ENCODE measurements at places on chromosomes 4 and X. TPM values are rescaled to one million over a fixed set of nuclear protein-coding genes. Genes with fewer than 3 reads are reported as not detected.

The GUCY1B1 gene
- 18.0 TPM for total RNA-seq

The EMCN gene
- total RNA-seq = 27.5 TPM

The GALNTL6 gene
- total RNA-seq = 0.29 TPM

The RAB9A gene
- 41.0 TPM for total RNA-seq

DNA sequence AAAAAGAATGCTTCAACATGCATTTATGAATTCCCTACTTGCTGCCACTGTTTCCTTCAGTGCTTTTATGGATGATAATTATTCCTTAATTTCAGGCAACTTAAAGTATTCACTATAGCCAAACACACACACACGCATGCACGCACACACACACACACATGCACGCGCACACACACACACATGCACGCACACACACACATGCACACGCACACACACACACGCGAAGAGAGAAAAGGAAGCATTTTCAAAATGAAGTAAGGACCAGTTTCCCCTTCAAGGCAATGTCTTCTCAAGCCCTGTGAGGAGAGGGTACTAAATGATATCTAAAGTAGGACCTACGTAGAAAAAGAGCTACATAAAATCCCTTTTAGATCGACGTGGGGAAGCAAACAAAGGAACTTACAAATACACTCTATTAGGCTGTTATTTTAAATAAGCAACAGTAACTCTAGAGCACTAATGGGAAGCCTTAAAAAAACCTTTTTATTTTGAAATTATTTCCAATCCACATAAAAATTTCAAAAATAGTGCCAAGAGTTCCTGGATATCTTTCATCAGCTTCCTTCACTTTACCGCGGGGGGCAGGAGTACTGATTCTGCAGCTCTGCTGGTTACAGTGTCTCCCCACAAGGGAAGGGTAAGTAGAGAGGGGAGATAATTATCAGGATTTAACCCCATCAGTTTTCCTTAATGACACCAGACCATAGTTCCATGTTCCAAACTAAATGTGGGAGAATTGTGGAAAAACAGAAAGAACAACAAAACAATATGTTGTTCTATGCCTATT lies 13.7 kb downstream of the IRF2 start:
- no peak for DNase-seq
- no peak overlapping the region for H3K4me3 ChIP-seq
- no peaks in the 10 kb centered on the region for H3K4me1 ChIP-seq
- H3K27me3 ChIP-seq = no peaks in the 10 kb centered on the region
- H3K36me3 ChIP-seq = no peaks in the 10 kb centered on the region

DNA sequence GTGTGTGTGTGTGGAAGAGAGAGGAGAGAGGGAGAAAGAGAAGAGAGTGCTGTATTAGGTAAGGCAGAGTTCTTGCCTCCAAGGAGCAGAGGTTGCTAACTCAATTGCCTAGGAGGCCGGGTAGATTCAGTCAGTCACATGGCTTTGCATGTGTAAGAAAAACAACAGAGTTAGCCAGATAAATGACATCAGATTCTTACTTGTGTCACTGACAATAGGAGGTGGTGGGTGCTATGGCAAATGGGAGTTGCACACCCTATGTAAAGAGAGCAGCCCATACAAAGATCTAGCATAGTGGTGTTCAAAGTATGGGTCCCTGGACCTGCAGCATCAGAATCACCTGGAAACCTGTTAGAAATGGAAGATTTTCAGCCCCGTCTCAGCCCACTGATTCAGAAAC lies 14.4 kb upstream of the PGRMC2 start:
- H3K36me3 ChIP-seq = no peaks in the 10 kb centered on the region
- no peak for DNase-seq
- no peaks in the 10 kb centered on the region for H3K27me3 ChIP-seq
- no peaks in the 10 kb centered on the region for H3K4me1 ChIP-seq

- H3K36me3 ChIP-seq = no peaks in the 10 kb centered on the region
- no peaks in the 10 kb centered on the region for H3K4me1 ChIP-seq
- DNase-seq = no peak
- no peak overlapping the region for H3K4me3 ChIP-seq
- no peaks in the 10 kb centered on the region for H3K27me3 ChIP-seq
- H3K27ac ChIP-seq = no peak overlapping the region
Measured at GRCh38 chrX:18076434-18076833, 144.3 kb downstream of the BEND2 start.

DNA sequence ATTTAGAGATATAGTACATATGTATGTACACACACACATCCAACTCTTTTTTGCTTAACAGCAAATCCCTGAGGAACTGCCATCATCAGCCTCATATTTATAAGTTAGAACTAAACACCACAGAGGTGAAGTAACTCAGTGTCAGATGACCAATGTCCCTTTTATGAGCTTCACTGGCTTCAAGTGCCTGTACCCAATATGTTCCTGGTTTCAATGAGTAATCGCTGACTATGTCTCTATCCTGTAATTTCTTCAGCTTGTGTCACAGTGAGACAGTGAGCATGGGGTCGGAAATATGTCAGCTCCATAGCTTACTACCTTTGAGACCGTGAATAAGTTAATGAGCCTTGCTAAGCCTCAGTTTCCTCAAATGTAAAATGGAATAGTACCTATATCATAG lies 136.2 kb upstream of the RASGEF1B start:
- H3K4me1 ChIP-seq = no peaks in the 10 kb centered on the region
- H3K27ac ChIP-seq = no peak overlapping the region
- no peaks in the 10 kb centered on the region for H3K27me3 ChIP-seq
- no peak overlapping the region for H3K4me3 ChIP-seq
- no peak for DNase-seq

DNA sequence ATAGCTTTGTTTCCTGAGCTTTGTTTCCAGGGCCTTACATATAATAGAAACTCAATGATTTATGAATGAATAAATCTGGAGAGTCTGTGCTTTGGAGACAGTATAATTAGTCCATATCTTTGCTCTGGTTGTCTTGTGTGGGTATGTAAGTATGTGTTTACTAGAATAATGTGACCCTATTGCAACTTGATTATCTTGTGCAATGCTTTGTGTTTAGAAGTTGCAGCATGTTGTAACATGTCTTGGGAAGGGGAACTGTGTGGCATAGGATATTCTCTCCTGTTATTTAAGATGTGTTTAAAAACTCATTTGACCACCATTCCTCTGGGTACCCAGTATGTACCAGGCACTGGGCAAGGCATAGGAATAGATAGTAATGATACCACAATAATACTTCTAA lies 6.1 kb downstream of the SPATA18 start:
- H3K27ac ChIP-seq = no peak overlapping the region
- no peaks in the 10 kb centered on the region for H3K4me1 ChIP-seq
- H3K4me3 ChIP-seq = no peak overlapping the region
- H3K27me3 ChIP-seq = no peaks in the 10 kb centered on the region
- DNase-seq = no peak

The TEX13D gene
- not detected for total RNA-seq

DNA sequence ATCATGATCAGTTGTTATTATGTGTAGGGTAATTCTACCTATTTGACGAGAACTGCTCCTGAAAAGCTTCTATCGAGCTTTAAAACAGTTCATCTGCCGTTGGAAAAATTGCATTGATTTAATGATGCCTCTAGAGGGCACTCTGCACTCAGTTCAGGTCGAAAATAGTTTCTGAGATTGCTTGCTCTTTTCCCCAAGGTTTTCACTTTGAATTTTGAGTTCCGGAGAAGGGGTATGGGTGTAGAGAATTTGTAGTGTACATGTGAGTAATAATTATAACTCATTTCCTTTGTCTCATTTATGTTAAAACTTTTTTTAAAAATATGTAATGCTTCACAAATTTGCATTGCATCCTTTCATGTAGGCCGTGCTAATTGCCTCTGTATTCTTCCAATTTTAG lies 28.4 kb upstream of the TNIP3 start:
- H3K36me3 ChIP-seq = no peaks in the 10 kb centered on the region
- H3K4me1 ChIP-seq = no peaks in the 10 kb centered on the region
- DNase-seq = no peak
- H3K27me3 ChIP-seq = no peaks in the 10 kb centered on the region
- H3K27ac ChIP-seq = no peak overlapping the region
- H3K4me3 ChIP-seq = peak overlapping the region; percentile 51

Measured in breast epithelium (tissue), 4 donors.